Stimulated activated CD4-positive, alpha-beta T cell treated with anti-CD3 and anti-CD28 coated beads, Interleukin-1b, Interleukin-23, amount 100 ng/mL, for 1 hour (primary cell): ENCODE measurements at places on chromosomes 16 and 17.

- no peak for DNase-seq
Observed at GRCh38 chr16:9136596-9136995, 45.2 kb downstream of the HAPSTR1 start.

- no peak for DNase-seq
Observed at GRCh38 chr17:64196601-64197000, 66.5 kb downstream of the TEX2 start.

DNA sequence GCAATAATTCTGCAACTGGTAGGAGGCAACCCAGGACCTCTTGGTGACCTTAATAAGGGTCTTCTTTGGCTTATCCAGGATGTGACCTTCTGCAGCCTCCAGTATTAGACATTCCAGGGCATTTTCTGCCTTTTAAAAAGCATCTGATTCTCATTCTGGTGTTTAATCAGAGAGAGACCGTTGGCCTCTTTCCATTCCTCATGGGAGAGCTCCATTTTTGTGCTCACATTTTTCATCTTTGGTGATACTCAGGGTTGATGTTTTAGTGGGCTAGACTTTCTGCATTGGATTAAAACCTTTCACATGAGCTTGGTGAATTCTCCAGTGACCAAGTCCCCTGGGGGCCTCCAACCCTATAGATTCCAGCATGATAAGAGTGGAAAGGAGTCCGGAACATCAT lies 150.2 kb upstream of the CACNG5 start:
- DNase-seq, result no peak

DNA sequence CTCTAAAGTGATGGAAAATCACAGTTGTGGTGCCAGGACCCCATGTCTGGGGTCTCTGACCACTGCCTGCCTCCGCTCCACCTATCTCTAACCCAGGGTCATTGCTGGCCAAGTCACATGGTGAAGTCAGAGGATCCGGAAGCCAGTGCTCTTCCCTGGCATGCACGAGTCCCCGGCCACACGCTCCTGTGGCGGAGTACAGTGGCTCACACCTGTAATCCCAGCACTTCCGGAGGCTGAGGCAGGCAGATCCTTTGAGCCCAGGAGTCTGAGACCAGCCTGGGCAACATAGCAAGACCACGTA lies 21.5 kb upstream of the RBFOX3 start:
- no peak for DNase-seq

DNA sequence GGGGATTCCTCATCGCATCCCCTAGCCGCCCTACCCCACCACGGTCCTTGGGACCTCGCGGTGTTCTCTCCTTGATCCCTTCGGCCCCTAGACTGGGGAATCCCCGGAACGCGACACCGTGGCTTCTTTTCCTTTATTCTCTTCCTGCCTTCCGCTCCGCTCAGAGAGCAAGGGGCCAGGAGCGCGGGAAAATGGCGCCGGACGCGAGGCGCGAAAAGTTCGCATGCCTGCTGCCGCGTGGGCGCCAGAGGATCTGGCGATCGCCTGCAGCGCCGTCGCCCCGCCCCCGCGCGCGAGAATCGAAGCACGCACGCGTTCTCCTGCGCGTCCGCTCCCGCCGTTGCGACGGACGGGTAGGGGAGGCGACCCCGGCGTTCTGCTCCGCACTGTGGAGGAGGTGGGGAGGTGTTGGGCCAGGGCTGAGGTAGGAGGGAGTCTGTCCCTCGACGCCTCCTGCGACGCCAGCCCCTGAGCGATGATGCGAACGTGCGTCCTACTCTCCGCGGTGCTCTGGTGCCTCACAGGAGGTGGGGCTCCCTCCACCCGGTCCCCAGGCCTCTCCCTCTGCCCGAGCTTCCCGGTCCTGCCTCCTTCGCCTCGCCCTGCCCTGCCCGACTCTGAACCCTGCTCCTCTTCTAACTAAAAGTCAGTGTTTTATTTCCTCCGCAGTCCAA lies at the start of gene ZPBP2:
ZPBP2 (plus strand) TSS at position 323 of the 674 bp plus-strand sequence; CDS start at position 476, 153 bp downstream.
- no peak for DNase-seq

DNA sequence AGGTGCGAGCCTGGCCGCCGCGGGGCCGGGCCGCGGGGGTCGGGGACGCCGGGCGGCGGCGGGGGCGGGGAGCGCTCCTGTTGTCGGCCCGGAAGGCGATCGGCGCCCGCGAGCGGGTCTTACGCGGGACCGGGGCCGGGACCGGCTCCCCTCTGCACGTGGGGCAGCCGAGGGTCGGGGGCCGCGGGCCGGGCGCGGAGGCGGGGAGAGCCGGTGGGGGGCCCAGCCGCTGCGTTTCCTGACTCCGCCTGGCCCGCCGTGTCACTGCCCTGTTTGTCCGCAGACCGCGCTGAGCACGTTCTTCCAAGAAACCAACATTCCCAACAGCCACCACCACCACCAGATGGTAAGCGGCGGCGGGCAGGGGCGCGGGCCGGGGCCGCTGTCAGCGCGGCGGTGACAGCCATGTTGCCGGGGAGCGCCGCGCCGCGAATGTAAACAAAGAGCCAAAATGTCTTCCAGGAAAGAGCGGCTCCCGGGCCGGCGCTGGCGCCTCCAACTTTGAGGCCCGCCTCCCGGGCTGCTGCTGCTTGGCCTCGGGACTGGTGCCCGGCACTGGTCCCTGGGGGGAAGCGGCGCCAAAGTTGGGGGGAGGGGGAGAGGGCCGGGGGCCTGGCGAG lies 586 bp downstream of the UBALD2 start:
- DNase-seq, result no peak

DNA sequence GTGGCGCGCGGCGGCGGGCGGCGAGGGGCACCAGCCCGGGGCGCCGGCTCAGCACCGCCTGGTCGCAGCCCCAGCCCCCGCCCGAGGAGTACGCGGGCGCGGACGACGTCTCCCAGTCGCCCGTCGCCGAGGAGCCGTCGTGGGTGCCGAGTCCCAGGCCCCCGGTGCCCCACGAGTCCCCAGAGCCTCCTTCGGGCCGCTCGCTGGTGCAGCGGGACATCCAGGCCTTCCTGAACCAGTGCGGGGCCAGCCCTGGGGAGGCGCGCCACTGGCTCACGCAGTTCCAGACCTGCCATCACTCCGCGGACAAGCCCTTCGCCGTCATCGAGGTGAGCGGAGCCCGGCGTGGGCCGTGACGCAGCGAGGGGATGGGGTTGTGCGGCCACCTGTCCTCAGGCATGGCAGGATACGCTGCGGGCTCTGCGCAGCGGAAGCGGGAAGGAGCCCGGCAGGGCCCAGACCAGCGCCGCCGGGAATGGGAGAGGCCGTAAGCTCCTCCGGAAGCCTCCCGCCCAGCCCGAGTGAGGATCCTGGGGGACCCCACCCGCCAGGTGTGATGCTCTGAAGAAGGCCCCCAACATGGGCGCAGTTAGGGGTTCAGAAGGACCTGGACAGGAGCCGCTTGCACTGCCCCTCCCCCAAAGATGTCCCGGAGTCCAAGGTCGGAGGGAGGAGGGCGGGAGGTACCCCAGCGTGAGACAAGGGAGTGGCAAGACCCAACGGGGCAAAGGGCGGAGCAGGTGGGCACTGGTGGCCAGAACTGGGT lies 522 bp downstream of the NAGS start:
- DNase-seq, result no peak

- DNase-seq, result no peak
Observed at GRCh38 chr17:74214484-74215341, 1.3 kb downstream of the TTYH2 start.

DNA sequence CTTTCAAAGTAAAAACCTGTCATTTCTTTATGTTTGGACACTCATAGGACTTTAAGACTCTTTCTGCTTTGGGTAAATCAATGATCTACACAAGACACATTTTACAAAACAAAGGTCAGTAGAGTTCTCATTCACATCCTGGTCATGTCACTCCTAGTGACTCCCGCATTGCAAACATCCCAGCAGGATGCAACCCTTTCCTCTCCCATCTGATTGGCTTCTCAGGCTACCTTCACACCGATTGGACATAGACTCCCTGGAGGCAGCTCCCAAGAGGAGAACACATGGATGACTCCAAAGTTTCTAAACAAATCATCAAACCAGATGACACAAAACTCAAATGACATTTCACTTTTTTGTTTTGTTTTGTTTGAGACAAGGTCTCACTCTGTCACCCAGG lies 43.8 kb upstream of the ACSM2B start:
- DNase-seq, result no peak

- DNase-seq, result no peak
Observed at GRCh38 chr16:13680021-13680889, 239.7 kb upstream of the ERCC4 start.

- DNase-seq, result no peak
Observed at GRCh38 chr16:3510416-3510815, 9.6 kb downstream of the CLUAP1 start.

GRCh38 chr16:24635900-24636610 lies 93.4 kb upstream of the TNRC6A start:
- DNase-seq, result no peak

DNA sequence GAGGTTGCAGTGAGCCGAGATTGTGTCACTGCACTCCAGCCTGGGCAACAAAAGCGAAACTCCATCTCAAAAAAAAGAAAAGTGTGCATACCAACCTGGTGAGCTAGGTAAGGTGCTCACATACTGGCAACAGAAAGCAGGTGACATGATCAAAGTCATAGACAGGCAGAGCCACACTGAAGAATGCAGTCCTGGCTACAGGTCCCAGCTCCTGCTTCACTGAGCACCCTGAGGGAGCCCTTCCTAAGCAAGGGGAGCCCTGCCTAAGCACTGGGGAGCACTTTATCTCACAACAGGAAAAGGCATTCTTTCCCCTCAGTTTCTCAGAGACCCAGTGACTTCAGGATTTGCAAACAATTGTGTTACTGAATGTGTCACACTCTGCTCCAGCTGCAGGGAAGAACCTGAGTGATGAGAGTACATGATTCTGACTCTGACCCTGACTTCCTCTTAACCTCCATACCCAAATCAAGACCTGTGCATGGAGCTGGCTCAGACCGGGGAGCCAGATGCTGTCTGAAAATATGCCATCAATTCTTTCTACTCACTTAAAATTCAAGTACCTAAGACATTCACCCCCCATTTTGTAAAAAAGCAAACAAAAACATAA lies 40.5 kb downstream of the ANKRD11 start:
- no peak for DNase-seq

DNA sequence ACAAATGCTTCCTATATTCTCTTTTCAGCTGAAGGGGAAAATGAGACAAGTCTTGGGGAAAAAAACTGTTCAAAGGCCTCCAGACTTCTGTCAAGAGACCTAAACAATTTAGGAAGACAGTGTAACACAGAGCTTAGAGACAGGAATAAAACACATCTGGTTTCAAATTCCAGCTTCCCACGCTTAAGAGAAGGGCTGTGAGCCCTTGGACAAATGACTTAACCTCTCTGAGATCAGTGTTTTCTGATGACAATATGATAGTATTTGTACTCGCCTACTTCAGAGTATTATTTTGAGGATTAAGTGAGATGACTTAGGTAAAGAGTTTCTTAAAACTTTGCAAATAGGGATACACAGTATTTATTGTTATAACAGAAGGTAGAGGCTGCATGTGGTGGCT lies 29.5 kb downstream of the SMURF2 start:
- DNase-seq, result no peak
